ENCODE measurements at places on chromosomes 12 and 14.
A peak's percentile ranks its signal among the peaks of the same experiment; 100 is the strongest.

GRCh38 chr12:42696406-42697149 is 107.0 kb upstream of the PRICKLE1 start:
- peak; percentile 20 for DNase-seq

DNA sequence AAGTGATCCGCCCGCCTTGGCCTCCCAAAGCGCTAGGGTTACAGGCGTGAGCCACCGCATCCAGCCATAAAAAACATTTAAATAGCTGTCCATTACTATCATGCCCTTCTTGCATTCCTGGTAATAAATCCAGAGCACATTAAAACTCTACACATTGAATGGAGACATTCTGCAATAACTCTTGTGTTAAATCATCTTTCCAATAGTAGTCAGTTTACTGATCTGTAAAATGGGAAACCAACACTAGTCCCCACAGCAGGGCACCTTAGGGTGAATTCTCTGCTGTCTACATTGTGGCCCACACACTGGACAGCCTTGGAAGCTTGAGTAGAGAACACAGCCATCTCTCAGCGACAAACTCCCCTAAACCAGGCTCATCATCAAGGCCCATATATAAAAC is 85.5 kb upstream of the NUDT4 start:
- DNase-seq, result no peak

GRCh38 chr14:25237845-25238244 is 187.9 kb upstream of the STXBP6 start:
- DNase-seq, result no peak

DNA sequence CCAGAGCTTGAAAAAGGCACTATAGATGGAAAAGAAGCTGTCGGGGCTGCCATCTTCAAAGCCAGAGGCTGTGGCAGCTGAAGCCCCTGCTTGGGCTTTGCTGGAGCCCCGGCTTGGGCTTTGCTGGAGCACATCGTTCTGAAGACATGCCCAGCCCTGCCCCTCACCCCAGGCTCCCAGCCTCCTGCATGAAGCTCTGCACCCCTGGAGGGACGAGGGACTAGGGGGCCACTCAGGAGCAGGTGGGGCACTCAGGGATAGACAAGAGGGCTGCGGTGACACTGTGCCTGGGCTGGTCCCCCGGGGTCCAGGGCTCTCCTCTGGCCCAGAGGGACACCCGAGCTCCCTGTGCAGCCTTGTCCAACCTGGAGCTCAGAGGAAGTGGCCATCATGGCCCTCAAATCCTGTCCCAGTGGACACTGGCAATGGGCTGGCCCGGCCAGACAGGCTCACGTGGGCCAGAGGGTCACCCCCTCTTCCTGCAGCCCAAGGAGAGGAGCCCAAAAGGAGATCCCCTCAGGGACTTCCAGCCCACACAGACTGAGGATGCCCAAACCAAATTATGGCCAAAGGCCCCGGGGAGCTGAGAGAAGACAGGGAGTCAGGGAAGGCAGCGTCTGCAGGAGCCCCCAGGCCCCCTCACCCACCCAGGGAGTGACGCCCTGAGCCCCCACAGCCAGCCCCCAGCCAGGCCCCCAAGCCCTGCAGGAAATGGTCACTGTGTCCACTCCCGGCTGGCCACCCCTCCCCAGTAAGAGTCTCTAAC is 23.1 kb upstream of the C14orf180 start:
- DNase-seq, result no peak

DNA sequence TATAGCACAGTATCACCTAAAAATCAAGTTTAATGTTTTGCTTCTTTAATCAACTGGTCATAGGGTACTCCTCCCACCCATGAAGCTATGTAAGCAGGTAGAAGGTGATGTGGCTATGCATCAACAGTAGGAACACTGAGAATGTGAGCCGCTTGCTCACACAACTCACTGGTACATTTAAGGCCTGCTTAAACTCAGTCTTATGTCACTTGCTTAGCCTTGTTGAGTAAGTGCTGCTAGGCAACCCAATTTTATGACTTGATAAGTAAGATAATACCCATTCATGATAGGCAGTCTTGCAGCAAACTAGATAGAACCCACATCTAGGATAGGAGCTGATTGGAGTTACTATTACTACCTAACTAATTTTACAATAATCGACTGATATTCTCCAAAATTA is 70.0 kb upstream of the BMP4 start:
- no peak for DNase-seq

DNA sequence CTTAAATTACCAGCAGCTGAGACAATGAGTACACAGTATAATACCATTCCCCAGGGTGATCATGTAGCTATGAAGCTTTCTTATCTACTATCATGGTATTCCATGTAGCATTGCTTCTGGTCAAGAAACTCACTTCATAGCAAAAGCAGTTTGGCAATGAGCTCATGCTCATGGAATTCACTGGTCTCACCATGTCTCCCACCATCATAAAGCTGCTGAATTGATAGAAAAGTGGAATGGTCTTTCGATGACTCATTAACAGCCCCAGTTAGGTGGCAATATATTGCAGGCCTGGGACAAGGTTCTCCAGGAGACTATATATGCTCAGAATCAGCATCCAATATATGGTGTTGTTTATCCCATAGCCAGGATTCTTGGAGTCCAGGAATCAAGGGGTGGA is 553.7 kb downstream of the FOXG1 start:
- no peak for DNase-seq

DNA sequence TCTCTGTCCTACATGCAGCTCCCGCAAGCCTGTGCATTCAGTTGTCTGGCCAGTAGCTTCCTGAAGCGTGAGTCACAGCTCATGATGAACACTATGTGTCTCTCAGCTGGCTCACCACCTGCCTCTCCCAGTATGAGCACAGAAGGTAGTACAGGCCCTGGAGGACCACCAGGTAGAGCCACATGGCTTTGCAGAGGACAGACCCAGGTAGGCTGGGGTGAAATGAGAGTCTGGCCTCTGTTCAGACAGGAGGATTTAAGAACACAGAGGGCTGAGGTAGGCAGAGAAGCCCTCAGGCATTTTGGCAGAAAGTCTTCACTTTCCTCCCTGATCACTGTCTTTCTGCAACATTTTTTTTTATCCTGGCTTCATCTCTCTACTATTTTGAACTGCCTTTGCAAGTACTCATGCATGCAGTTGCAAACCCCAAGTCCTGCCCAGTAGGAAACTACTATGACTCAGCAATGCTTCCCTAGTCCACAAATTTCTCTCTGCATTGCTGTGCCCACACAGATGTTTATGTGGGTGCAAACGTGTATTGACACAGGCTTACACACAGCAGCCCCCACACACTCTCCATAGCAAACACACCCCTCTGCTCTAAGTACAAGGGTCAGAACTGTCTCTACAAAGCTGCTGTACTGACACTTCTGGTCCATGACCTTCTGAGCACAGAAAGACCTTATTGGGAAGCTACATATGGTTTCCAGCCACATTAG is 7.2 kb upstream of the SDR9C7 start:
- DNase-seq, result no peak

DNA sequence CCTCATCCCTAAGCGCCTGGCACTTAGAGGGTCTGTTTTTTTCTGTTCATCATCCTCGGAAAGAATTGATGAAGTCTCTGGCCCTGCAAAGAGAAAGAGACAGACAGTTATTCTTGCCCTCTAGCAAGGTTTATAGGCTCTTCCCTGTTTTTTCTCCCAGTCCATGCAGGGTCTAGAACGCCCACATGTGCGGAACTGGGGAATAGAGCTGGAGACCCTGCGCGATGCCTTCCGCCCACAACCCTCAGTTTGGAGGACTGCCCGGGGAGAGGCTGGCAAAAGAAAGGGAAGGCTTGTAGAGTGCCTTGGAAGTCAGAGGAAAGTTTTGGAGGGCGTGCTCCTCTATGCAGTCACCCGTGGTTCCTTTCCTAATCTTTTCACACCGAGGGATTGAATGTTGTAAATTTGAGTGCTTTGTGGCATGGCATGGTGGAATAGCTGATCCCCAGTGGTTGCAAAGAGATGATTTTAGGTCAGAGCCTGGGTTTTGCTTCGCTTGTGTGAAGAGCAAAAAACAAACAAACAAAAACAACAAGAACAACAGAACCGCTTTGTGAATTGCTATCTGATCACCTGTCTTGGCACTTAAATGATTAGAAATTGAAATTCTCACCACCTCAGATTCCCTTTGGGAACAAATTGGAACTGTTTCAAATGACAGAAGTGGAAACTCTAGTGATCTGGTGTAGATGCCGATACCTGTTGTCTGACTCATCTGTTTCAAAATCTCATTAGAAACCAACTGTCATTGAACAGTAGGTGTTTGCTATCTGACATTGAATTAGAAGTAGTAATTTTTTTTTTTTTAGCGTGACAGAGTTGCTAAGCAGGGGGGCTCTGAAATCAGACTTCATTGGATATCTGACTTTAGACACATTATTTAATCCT is 947 bp downstream of the GAS2L3 start:
- no peak for DNase-seq

DNA sequence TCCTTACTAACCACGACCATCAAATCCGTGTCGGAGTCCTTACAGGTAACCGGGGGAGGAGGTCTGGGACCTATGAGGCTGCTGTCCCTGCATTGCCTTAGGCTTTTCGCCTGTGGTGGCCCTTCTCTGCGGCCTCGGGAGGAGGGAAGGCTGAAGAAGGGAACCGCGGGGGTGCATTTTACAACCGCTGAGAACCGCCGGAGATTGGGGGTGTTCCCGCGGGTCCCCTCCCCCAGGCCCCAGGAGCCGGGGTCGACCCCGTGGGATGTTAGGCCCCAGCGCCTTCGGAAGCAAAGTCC is 549 bp downstream of the GPHN start:
- DNase-seq, result no peak

DNA sequence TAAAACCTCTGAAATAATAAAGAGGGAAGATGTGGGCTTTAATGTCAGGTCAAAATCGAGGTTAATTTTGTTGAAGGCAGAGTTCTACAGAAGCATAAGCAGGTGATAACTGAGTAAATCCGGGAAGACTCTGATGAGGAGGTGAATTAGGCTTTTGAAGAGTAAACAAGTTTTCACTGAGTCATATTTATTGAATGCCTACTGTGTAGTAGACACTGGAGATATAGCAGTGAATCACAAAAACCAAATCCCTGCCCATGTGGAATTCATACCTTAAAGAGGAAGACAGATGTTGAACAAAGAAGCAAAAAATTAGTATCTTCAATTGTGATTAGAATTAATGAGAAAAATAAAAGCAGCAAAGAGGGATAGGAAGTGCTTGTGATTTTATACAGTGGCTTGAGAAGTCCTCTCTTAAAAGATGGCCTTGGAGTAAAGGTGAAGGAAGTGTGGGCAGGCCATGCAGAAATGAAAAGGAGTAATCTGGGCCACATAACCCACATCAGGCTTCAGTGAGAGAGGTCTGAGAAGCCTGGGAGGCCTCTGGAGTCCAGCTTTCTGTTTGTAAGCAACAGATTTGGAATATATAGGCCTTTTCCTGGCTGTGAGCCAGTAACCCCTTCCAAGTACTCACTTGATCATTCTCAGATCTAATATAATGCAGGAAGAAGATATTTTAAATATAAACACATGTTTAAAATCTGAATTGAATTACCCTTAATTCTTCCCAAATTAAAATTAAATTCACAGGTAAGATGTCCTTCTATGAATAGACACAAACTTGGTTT is 46.7 kb downstream of the BHLHE41 start:
- no peak for DNase-seq

DNA sequence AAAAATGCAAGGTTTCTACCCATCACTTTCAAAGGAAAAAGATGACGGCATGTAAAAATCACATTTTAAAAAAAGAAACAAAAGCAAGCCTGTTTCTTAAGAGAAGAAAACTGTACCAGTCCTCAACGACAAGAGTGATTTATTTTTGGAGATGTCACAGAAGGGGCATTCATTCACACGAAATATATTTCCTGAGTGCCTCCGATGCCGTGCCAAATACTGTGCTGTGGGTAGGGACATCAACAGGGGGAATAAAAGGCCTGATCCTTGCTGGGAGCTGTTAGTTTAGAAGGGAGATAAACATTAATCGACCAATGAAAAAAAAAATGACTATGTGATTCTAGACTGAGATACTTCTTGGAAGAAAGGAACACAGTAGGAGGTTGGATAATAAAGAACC is 297.5 kb upstream of the SOX5 start:
- DNase-seq, result no peak

DNA sequence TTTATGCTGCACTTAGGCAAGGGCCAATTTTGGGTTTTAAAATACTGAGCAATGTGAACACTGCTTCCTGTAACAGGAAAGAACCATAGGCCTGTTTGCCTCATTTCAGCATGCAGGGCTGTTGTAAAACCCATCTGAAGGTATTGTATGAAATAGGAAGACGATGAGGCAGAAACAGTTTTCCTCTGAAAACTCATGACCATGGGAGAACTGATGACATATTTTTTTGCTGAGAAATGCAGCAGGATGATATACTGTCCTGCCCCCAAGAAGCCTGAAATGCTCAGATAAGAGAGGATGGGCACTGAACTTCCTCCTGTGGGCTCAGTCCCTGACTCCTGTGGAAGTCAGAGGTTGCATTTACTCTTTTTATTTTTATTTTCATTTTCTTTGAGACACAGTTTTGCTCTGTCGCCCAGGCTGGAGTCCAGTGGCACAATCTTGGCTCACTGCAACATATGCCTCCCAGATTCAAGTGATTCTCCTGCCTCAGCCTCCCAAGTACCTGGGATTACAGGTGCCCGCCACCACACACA is 17.4 kb downstream of the PYGL start:
- DNase-seq, result peak; percentile 33

DNA sequence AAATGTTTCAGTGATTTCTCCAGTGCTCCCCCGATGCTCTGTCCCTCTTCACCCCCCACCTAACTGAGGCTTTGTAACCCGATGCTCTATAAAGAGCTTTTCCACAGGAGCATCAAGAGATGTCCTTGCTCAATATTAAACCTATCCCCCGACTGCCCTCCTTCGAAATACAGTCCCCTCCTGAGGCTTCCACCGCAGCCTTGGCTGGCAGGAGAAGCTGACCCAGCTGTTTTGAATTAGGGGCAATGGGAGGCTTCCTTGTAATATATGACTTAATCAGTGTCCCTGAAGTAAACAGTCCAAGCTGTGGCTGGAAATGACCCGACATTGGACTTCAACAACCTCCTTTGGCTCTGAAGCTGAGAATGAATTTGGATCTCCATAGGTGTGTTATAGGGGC is 62.4 kb downstream of the TMEM30B start:
- DNase-seq, result no peak

DNA sequence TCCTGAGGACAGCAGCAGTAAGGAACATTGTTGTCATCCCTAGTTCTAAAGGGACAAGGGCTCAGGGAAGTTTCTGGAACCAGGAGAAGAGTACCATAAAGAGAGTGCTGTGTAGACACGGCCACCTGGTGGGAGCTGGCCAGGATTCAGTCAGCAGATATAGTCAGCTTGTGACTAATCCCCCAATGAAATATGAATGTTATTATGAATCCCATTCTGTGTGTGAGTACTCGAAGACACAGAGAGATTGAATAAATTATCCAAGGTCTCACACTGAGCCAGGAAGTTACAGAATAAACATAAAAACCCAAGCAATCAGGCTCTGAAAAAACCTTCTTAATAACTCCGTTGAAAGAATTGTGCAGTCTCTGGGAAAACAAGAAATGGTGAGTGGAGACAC is 1359.5 kb downstream of the AACS start:
- no peak for DNase-seq

GRCh38 chr14:65237941-65238340 is 135.6 kb upstream of the MAX start:
- no peak for DNase-seq

Measured in CD4-positive, alpha-beta T cell treated with Interleukin-4 for 1 hour (primary cell).